Hippocampal formation (tissue), 2 donors: ENCODE measurements at places on chromosomes 5 and 9.

DNA sequence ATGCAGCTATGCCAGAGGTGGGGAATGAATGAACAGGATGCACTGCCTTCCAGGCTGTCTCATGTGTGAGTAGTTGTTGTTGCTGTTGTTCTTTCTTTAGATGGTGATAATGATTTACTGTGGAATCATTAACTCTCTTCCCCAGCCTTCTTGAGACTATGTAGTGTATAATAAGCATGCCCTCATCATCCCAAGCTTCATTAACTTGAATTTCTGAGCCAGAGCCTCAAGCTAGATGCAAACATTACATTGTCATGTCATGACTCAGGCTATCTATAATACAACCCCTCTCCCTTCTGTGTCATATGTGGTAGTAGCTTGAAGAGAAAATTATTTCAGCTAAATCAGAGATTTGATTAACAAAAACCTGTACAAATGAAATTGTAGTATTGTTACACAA, 10.0 kb upstream of the ADAMTSL1 start:
- no peak for DNase-seq

DNA sequence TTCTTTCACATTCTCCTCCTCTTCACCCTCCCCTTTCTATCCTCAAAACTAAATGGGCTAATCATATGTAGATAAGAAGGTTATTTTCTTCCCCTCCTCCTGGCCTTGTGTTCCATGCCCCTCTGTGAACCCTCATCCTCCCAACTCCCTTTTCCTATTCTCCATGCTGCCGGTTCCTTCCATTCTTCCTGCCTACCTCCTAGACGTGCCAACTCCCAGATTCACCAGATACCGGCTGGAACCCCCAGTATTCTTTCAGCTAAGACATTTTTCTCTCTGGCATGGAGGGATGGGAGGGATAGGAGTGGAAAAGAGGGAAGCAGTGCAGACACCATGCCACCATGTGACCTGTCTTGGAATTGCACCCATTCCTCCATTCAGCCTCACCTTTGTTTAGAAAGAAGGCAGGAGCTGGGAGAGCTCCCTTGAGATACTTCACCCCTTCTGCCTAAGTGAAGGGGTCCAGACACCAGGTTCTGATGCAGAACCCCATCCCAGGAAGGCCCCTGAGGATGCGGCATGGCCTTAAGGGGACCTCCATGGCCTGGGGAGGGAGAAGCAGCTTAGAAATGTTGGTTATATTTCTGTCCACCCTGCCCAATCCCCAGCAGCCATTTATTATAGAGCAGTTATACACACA, 4.8 kb downstream of the DNAJB5 start:
- peak; percentile 12 for DNase-seq

GRCh38 chr9:97809666-97810344, 43.2 kb upstream of the FOXE1 start:
- DNase-seq, result no peak

GRCh38 chr5:62645223-62645622, 66.6 kb downstream of the LRRC70 start:
- no peak for DNase-seq

GRCh38 chr5:157004893-157005551, 42.0 kb upstream of the TIMD4 start:
- DNase-seq, result no peak

DNA sequence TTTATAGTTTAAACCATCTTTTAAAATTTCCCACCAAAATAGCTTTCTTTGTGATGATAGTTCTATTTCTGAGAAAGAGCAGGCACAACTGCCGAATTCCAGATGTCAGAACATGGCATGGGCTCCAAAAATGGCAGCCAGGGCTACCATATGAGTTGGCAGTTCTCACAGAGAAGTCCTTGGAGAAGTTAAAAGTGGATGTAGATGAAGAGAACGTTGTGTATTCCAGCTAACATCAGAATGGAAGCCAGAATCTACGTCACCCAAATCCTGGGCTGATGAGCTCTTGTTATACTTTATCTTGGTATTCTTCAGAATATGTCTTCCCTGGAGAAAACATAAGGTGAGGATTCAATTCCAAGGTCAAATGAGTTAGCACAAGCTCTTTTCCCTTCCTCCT, 66.9 kb upstream of the BASP1 start:
- DNase-seq, result no peak

GRCh38 chr5:152104211-152104610, 179.6 kb upstream of the GLRA1 start:
- DNase-seq, result no peak

- DNase-seq, result no peak
These were observed 39.0 kb upstream of the PPP1R26 start for GRCh38 chr9:135440620-135441019.

GRCh38 chr9:77534376-77535057, 113.6 kb downstream of the GNA14 start:
- peak; percentile 36 for DNase-seq

DNA sequence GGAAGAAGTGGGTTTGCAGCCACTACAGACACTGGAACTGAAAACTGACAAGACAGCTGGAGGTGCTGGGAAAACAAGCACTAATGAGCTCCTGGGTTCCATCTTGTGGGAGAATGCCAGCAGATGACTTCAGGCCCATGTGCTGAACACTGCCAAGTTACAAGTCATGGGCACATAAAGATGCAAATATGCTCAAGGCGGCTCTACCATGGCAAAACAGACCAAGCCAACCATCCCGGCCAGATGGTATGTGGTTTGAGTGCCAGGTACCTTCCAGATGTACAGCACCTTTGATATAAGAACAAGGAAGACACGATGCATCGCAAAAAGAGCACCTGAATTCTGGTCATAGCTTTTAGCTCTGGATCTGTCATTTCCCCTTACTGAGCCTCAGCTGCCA, 19.9 kb downstream of the TNFSF8 start:
- DNase-seq, result no peak

DNA sequence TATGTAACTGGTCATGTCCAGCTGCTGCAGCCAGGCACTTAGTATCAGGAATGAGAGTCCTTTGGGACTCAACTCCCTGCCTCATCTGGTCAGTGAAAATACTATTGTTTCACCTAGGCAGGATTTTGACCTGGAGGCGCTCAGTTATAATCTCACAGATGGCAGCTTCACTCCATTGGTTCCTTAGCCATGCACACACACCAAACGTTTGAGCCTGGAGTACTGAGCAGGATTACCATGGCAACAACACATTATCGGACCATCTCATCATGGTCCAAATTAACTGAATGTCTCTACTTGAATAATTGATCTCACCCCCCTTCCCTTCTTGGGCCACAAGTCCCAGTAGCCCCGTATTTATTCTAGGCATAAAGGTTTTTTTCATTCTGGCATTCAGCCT, 15.0 kb upstream of the SREK1 start:
- DNase-seq, result no peak

- DNase-seq, result peak; percentile 49
These were observed 66.7 kb downstream of the SIL1 start for GRCh38 chr5:139131465-139131864.

GRCh38 chr5:53891159-53891558, 330.7 kb downstream of the NDUFS4 start:
- DNase-seq, result no peak

GRCh38 chr9:7245976-7246580, 488.3 kb downstream of the KDM4C start:
- DNase-seq, result no peak

GRCh38 chr9:94761481-94761880, 35.0 kb downstream of the AOPEP start:
- DNase-seq, result no peak

DNA sequence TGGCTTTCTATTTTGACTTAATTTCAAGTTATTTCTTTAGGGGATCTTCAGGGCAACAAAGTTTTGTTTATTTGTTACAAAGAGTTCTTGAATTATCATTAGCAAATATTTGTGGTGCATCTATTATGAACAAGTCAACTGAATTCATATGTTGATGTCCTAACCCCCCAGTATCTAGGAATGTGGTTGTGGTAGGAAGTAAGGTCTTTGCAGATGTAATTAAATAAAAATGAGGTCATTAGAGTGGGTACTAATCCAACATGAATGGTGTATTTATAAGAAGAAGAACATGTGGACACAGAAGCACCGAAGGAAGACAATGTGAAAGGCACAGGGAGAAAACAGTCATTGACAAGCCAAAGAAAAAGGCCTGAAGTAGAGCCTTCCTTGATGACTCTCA, 474.0 kb upstream of the DAB2 start:
- DNase-seq, result no peak

- DNase-seq, result no peak
These were observed 22.1 kb downstream of the MRRF start for GRCh38 chr9:122286764-122287163.
